Motor neuron (in vitro differentiated cells): ENCODE measurements at places on chromosomes 5 and 9.

DNA sequence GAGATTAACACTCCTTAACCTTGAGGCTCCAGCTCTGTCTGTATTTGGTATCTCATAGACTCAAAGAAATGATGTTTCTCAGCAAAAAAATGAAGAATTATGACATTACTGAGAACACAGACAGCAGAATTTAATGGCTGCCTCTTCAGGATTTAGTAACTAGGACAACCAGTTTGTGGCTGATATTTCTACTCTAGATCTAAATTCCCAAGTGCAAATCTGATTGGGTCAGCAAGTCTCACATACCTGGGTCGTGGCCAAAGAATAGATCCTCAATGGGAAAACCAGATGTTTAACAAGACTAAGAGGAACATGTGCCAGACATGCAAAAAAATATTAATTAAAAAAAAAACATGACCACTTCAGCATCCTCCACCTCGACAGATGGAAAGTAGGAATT lies 608.9 kb downstream of the DTWD2 start:
- ATAC-seq: no peak

GRCh38 chr5:66713998-66714397 lies 117.8 kb downstream of the MAST4 start:
- no peak for ATAC-seq

DNA sequence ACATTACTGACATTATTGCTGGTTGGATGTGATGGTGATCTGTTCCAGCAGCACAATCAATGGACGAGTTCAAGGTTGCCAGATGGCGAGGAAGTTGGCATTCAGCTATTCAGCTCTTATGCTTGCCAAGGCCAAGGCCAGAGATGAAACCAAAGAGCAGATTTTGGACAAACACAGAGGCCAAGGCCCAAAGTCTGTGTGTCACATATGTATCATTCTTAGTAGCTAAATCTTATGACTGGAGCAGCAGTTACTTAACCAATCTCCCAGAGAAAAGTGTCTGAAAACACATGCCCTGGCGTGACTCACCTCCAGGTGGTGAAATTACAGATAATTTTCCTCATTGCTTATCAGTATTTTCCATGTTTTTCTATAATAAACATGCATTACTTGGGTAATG lies 189.0 kb upstream of the EGFLAM start:
- ATAC-seq: no peak

DNA sequence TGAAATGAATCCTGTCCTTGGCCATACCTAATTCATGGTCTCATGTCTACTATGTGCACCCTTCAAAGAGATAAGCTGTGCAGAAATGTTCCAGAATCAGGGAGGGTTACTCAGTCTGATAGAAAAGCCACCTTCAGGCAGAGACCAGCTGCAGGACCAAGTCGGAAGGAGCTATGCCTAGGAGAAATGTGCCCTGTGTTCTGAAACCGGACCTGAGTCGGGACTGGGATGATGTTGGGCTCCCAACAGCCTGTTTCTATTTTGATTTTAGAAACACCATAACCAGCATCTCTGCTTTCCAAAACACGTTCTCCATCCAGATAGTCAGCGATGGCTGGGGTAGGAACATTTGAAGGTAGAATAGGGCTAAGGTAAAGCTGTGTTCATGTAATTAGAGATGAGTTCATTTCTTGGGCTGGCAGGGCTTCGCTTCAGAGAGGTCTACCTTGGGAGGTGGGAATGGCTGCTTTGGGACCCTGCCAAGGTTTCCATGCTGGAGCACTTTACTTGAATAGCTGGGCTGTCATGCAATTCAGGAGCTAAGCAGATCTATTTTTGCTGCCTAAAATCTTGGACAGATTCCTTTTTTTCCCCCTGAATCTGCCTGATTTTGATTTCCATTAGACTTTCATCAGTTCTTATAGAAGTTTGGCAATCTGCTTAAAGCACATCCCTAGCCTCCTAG lies 2.8 kb downstream of the ADCY2 start:
- no peak for ATAC-seq

DNA sequence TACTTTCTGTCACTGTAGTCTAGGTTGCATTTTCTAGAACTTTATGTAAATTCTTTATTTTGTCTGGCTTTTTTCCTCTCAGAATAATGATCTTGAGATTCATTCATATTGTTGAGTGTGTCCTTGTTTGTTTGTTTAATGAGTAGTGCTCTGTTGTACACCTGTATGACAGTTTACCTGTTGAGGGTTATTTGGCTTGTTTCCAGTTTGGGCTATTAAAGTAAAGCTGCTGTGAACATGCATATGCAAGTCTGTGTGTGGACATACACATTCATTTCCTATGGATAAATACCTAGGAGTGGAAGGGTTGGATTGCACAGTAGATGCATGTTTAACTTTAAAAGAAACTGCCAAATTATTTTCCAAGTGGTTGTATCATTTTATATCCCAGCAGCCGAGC lies 30.4 kb downstream of the MVB12B start:
- ATAC-seq: no peak

DNA sequence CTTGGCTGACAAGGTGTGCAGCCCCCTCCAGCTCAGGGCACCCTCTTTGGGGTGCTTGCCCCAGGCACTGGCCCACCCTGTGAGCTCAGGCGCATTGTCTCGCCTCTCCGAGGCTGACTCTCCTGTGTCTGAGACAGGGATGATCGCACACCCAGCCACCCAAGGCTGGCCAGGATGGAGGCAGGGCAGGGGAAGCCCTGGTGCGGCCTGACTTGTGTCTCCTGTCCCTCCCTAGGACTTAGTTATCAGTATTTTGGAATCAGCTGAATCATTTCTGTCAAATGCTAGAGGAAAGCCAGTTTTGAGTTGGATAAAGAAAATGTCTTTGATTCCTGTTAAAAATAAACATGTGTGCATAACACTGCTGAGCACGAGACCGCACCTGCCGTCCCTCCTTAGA lies 2.5 kb upstream of the DBH start:
- ATAC-seq: peak; percentile 30

DNA sequence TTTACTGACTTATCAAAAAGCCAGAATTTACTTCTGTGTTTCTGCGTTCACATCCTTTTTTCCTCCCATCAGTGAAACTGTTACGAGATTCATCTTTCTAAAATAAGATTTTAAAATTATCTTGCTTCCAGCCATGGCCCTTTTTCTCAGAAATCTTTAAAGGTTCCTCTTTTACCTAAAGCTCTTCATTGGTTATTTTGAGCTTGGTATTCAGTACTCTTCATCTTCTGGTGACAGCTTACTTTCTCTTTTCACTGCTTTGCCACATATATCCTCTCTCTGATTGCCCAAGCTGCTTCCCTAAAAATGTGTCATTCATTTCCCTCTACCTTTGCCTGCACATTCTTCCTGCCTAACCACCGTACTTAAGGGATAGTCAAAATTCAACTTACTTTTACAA lies 32.3 kb downstream of the TGFBR1 start:
- ATAC-seq: no peak

DNA sequence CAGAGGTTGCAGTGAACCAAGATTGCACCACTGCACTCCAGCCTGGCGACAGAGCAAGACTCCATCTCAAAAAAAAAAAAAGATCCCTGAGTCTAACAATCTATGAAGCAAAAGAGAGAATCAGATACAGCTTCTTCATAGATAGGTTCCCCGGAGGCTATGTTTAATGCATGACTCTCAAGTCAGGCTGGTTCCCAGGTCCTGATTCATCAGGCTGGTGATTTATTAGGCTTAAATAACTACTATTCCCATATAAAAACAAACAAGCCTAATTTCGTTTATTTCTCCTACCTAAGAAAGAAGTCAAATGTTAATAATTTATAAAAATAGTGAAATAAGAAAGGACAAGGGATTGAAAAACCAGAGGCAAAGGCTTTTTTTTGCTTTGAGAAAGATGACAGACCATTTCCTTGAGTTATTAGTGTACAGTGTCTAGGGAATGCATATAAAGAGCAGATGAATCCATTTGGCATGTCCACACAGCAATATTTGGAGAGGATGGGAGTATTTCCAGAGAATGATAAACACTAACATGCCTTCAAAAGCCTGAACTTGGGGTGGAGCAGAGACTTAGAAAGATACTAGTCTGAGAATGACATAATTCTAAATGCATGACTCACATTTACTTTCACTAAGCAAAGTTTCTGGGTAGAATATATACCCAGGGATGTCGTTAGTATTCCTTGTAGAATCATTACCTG lies 115.3 kb downstream of the NREP start:
- peak; percentile 92 for ATAC-seq

GRCh38 chr9:16202914-16203728 lies 650.3 kb downstream of the CCDC171 start:
- ATAC-seq: no peak

GRCh38 chr9:133135146-133135745 lies 14.2 kb upstream of the RALGDS start:
- peak; percentile 16 for ATAC-seq

DNA sequence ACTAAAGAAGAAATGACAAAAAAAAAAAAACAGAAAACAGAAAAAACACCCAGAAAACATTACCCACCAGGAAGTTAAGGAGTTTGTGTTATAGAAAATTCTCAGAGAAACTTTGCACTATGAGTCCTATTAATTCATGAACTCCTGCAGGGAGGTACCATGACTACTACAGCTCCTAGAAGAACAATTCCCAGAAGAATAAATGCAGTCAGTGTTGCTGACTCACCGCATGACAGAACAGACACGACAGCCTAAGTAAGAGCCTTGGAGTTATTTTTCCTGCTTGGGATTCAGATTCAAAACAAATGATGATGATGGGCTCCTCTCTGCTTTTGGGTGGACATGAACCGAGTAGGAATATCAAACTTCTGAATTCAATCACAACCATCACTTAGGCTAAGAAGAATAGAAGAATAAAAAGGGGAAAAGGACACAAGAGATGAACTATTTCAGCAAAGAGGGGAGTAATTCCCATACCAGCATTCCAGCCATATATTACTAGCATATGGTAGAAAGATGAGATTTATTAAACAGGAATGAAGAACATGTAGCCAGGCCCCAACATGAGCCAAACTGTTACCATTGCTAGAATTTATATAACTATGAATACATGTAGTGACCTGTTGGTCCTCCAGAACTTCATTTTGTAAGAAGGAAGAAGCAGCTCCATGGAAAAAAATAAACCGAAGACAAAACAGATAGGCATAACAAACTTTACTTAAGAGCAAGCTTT lies 209.6 kb upstream of the PDE4D start:
- ATAC-seq: peak; percentile 88

GRCh38 chr5:83917261-83917908 lies 196.7 kb upstream of the HAPLN1 start:
- ATAC-seq: no peak
